ENCODE measurements at places on chromosomes 12 and 14. TPM values are rescaled to one million over a fixed set of nuclear protein-coding genes. Genes with fewer than 3 reads are reported as not detected.
A peak's percentile ranks its signal among the peaks of the same experiment; 100 is the strongest.

The SELPLG gene
- total RNA-seq = 9.6 TPM

The ANKRD9 gene
- 67.5 TPM for total RNA-seq

The PTGER2 gene
- 0.75 TPM for total RNA-seq

The SLC25A21 gene
- total RNA-seq = 24.3 TPM

DNA sequence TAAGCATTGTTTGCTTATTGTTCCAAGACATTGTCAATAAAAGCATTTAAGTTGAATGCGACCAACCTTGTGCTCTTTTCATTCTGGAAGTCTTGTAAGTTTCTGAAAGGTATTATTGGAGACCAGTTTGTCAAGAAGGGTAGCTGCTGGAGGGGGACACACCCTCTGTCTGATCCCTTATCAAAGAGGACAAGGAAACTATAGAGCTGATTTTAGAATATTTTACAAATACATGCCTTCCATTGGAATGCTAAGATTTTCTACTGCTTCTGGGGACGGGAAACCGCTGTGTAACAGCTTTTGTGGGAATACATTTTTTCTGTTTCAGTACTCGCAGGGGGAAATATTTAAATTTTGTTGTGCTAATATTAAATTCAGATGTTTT is 3.5 kb downstream of the FOS start:
- no peaks in the 10 kb centered on the region for H3K4me1 ChIP-seq
- no peaks in the 10 kb centered on the region for H3K27me3 ChIP-seq

DNA sequence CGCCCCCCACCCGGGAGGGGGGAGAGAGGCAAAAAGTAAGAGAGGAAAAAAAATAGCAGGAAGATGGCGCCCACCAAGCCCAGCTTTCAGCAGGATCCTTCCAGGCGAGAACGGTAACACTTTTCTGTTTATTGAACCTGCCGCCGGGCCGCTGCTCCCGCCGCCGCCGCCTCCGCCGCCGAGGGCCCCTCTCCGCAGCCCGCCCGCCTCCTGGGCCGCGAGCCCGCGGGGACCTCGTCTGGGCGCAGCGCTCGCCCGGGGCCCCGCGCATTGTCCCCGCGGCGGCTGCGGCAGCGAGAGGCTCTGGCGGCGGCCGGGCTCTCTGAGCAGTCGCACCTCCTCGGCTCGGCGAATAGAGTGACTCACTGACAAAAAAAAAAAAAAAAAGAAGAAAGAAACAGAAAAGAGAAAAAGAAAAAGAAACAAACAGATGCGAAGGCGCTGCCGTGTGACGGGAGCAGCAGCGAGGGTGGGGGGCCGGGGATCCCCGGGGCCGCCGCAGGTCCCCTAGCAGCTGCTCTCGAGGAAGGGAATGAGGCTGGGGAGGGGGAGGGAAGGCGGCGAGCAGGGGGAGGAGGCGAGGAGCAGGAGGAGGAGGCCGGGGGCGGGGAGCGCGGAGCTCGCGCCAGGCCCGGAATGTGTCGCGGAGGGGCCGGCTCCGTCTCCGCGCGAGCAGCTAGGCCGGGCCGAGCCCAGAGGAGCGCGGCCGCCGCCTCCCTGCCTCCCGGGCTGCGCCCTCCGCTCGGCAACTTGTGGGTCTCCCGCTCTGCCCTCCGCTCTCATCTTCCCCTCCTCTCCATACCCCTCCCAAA is 781 bp downstream of the NPAS3 start:
- peak; percentile 43 for DNase-seq
- peak overlapping the region; percentile 65 for H3K27ac ChIP-seq
- no peaks in the 10 kb centered on the region for H3K27me3 ChIP-seq
- no peak overlapping the region for H3K4me3 ChIP-seq
- H3K36me3 ChIP-seq = no peaks in the 10 kb centered on the region

DNA sequence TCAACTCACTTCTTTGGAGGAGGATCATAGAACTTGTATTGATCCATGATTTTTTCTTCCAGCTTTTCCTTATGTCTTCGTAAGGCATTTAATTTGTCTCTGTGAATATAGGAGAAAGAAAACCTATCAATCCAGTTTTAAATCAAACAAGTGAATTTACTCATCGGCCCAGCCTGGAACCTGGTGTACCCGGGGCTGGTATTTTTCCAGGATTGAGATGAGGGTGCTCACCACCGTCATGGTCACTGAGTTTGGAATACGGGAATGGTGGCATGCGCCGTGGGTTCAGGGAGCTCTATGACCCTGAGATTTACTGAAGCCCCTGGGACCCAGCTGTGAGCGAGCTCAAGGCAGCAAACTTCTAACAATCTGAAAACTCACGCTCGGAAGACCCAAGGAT is 46.5 kb upstream of the GPR68 start:
- no peak overlapping the region for H3K27ac ChIP-seq
- no peak overlapping the region for H3K4me3 ChIP-seq
- peaks cover 14% of the 10 kb centered on the region for H3K36me3 ChIP-seq
- no peak for DNase-seq

DNA sequence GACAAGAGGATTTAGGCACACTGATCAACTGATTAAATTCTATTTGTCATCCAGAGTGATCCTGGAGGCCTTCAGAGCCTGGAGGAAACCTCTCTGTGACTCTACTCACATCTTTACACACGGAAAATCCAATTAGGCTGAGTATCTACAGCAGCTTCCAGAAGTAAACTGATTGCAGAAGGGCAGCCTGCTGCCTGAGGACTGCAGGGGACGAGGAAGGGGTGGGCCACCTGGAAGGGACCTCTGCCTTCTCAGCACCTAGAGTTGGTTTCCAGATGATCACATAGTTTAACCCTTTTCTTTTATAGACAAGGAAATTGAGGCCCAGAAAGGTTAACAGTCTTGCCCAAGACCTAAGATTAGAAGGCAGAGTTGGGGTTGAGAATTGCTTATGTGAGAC is 206.1 kb downstream of the DAD1 start:
- no peak overlapping the region for H3K4me3 ChIP-seq
- DNase-seq = no peak
- H3K36me3 ChIP-seq = no peaks in the 10 kb centered on the region
- no peaks in the 10 kb centered on the region for H3K4me1 ChIP-seq
- H3K27me3 ChIP-seq = peaks cover under 1% of the 10 kb centered on the region

DNA sequence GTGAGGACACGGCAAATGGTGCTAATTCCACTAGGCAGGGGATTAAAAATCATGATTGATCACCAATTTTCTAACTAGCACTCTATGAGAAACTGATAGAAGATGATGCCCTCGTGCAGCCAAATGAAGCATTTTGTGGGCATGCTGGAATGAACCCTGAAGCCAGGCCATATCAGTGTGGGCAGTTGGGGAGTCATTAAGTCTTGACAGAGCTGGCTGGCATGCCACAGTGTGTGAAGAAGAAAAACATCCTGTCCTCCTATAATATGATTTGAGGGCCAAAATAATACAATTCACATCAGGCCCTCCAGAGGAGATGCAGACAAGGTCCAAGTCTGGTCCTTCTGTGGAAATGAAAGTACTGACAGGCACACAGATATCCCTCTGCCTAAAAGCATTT is 107.1 kb downstream of the TMTC1 start:
- H3K27ac ChIP-seq = no peak overlapping the region
- H3K4me3 ChIP-seq = no peak overlapping the region
- no peaks in the 10 kb centered on the region for H3K4me1 ChIP-seq
- H3K27me3 ChIP-seq = no peaks in the 10 kb centered on the region

GRCh38 chr14:94164685-94165431 is 9.3 kb upstream of the PPP4R4 start:
- DNase-seq = no peak
- no peak overlapping the region for H3K4me3 ChIP-seq
- no peaks in the 10 kb centered on the region for H3K36me3 ChIP-seq
- H3K4me1 ChIP-seq = peaks cover 6% of the 10 kb centered on the region
- no peak overlapping the region for H3K27ac ChIP-seq

DNA sequence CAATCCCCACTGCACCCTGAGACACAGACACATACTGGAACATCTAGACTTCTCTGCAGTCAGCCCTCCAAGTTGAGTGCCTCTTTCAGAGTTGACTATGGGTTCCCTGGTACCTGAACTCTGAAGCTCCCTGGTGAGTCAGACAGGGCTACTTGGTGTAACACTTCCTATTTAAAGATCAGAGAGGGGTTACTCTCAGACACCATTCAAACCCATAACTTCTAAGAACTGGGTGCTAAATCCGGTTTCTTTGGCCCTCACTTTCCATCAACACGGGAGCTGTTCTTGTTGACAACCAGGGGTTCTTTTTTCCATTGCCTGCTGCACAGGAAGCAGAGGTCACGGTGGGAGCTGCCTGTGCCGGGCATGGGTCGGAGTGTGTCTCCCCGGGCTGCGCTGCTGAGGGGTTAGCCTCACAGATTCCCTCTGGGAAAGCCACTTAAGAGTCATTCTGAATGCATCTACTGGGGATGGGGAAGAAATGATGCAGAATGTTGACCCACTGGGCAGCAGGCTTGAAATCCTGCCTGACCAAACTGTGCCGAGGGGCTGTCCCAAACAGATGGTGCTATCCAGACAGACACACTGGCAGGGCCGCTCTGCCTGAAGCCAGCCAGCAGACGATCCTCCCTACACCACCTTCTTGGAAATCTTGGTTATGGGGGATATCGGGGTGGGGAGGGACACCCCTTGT is 74.1 kb downstream of the PITPNM2 start:
- peaks cover 42% of the 10 kb centered on the region for H3K4me1 ChIP-seq
- DNase-seq = no peak
- peak overlapping the region; percentile 70 for H3K27ac ChIP-seq
- H3K4me3 ChIP-seq = no peak overlapping the region

DNA sequence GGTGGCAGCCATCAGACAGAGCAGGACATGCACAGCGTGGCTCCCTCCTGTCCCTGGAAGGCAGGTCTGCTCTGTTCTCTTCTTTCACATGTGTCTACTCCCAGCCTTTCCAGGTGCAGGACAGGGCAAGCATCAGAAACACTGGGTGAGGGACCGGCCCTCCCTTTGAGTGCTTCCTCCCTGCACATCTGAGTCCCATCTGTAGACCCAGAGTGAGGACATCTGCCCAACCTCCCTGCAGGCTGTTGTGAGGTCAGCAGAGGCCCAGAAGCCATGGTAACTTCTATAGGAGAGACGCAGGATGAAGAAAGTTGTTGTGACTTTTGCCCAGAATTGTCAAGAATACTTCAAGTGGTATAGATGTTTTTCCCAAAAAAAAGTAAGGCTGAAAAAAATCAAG is 282.7 kb downstream of the CACNA1C start:
- no peaks in the 10 kb centered on the region for H3K36me3 ChIP-seq
- H3K4me3 ChIP-seq = no peak overlapping the region
- no peak for DNase-seq
- H3K27ac ChIP-seq = no peak overlapping the region
- H3K27me3 ChIP-seq = no peaks in the 10 kb centered on the region

DNA sequence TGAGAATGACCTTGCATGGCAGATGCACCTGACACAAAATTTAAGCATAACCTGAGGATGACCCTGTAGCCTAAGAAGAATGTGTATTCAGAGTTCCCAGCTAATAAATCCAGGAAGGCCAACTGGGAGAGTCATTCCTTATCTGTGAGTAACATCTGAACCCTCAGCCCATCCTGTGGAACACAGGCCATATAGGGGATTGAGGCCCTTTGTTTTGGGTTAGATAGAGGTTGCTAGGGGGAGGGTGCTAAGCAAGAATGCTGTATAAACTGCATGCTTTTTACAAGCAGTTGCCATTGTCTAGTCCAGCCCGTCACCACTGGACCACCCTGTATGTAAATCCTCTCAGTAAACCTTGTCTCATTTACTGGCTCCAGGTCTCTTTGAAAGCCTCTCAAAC is 77.0 kb downstream of the BICD1 start:
- no peaks in the 10 kb centered on the region for H3K36me3 ChIP-seq
- no peaks in the 10 kb centered on the region for H3K27me3 ChIP-seq
- no peaks in the 10 kb centered on the region for H3K4me1 ChIP-seq
- H3K4me3 ChIP-seq = no peak overlapping the region
- H3K27ac ChIP-seq = no peak overlapping the region
- no peak for DNase-seq

GRCh38 chr12:46506198-46506597 is 133.6 kb upstream of the SLC38A2 start:
- no peak overlapping the region for H3K4me3 ChIP-seq
- no peaks in the 10 kb centered on the region for H3K36me3 ChIP-seq
- no peak overlapping the region for H3K27ac ChIP-seq
- H3K4me1 ChIP-seq = no peaks in the 10 kb centered on the region

DNA sequence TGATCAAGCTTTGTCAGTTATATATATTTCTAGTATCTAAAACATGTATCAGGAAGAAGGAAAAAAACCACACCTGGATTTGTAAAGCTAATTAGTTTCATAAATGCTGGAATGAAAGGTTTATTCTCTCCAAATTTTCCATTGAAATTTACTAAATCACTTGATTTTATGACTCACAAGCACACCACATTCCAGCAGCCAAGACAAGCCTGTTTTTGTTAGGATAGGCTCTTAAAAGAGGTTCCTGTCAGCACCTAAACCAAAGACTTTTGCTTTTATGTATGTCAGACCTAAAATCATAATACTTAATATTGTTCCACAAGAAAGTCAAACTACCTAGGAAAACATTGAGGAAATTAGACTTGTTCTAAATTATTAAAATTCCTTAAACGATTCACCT is 85.3 kb upstream of the PAWR start:
- H3K4me3 ChIP-seq = no peak overlapping the region
- no peak for DNase-seq
- H3K4me1 ChIP-seq = no peaks in the 10 kb centered on the region
- peaks cover 10% of the 10 kb centered on the region for H3K36me3 ChIP-seq
- no peak overlapping the region for H3K27ac ChIP-seq

- no peak for DNase-seq
- peaks cover 8% of the 10 kb centered on the region for H3K4me1 ChIP-seq
- H3K27ac ChIP-seq = no peak overlapping the region
- H3K4me3 ChIP-seq = no peak overlapping the region
- peaks cover 2% of the 10 kb centered on the region for H3K36me3 ChIP-seq
- no peaks in the 10 kb centered on the region for H3K27me3 ChIP-seq
Measured at GRCh38 chr14:102891556-102891955, 30.9 kb upstream of the AMN start.

GRCh38 chr12:1935700-1936378 is 17.4 kb upstream of the CACNA2D4 start:
- no peak overlapping the region for H3K4me3 ChIP-seq
- H3K36me3 ChIP-seq = peaks cover 7% of the 10 kb centered on the region
- H3K4me1 ChIP-seq = peaks cover 29% of the 10 kb centered on the region

GRCh38 chr14:51574009-51574408 is 77.7 kb upstream of the FRMD6 start:
- no peaks in the 10 kb centered on the region for H3K36me3 ChIP-seq
- H3K27me3 ChIP-seq = no peaks in the 10 kb centered on the region
- no peak overlapping the region for H3K27ac ChIP-seq

DNA sequence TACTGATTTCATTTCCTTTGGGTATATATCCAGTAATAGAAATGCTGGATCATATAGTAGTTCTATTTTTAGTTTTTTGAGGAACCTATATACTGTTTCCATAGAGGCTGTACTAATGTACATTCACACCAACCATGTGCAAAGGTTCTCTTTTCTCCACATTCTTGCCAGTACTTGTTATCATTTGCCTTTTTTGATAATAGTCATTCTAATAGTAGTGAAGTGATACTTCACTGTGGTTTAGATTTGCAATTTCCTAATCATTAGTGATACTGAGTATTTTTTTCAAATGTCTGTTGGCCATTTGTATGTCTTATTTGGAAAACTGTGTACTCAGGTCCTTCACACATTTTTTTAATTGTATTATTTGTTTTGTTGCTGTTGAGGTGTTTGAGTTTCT is 148.2 kb upstream of the NAV3 start:
- no peak overlapping the region for H3K27ac ChIP-seq
- H3K4me1 ChIP-seq = no peaks in the 10 kb centered on the region
- no peak for DNase-seq
- H3K36me3 ChIP-seq = no peaks in the 10 kb centered on the region
